Mesothelial cell of epicardium (in vitro differentiated cells): ENCODE measurements at places on chromosomes 4 and X. TPM values are rescaled to one million over a fixed set of nuclear protein-coding genes. Genes with fewer than 3 reads are reported as not detected.
A peak's percentile ranks its signal among the peaks of the same experiment; 100 is the strongest.

- DNase-seq, result no peak
Measured at GRCh38 chrX:14409341-14409740, 120.0 kb upstream of the GLRA2 start.

- DNase-seq, result peak; percentile 24
Measured at GRCh38 chr4:7429069-7429416, 5.7 kb downstream of the PSAPL1 start.

DNA sequence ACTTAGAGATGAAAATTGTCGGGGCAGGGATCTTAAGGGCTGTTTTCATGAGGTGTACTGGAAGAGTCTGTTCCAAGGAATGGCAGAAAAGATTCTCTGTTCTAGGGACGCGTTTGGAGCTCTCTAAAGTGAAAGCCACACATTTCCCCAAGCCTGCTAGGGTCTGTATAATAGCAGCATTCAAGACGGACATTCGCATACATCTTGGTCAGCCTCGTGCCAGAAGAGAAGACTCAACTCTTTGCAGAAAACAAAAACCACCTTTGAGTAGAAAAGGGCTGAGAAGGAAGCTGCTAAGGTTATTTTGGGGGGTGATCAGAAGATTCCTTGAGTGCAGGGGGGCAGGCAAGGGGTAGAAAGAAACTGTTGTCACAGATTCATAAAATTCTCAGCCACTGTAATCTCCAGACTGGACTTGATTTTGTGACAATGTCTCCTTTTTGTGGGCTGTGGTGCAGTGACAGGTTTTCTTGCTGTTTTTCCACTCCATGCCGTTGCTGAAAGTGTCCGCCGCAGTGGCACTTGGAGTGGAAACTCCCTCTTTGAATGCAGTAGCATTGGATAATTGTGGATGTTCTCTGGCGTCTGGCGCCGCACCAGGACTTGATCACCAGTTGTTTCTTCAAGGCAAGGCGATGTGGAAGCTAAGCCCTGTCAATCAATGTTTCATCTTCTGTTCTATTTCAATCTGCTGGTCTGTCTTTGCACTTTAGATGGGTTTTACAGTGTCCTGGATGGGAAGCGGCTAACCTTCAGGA is 2.9 kb downstream of the GYG2 start:
- no peak for DNase-seq

DNA sequence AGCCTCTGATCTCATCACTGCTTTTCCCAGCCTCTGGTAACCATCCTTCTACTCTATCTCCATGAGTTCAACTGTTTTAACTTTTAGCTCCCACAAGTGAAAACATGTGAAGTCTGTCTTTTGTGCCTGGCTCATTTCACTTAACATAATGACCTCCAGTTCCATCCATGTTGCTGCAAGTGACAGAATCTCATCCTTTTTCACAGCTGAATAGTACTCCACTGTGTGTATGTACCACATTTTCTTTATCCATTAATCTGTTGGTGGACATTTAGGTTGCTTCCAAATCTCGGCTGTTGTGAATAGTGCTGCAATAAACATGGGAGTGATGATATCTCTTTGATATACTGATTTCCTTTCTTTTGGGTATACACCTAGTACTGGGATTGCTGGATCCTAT is 109.5 kb downstream of the FRYL start:
- no peak for DNase-seq

DNA sequence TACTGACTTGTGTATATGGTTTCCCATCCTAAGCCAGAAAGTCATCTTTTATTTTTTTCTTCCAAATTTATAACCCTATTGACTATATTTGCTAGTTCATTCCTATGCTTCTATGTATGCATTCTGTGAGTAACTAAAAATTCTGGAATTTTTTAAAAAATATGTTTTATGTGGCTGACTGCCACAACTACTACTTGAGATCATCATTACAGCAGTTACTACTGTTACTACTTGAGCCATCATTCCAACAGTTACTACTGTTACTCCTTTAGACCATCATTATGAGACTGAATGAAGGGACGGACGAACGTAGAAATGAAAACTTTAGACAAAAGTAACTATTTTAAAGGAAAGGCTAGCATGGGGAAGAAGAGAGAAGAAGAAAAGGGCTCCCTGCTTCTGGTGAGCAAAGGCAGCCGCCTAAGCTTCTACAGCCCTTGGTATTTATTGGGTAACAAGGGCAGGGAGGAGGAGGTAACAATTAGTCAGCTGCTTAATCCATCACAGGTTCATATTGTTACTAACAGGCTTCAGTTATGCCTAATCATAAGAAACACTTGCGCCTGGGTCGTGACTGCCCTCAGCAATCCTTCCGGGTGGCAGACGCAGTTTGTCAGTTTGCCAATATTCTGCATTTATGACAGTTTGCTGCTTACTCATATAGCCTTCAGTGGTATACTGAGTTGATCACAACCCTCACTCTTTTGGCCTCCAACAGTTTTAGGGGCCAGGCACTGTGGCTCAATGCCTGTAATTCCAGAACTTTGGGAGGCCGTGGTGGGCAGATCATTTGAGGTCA is 80.4 kb downstream of the PDLIM5 start:
- DNase-seq, result no peak

DNA sequence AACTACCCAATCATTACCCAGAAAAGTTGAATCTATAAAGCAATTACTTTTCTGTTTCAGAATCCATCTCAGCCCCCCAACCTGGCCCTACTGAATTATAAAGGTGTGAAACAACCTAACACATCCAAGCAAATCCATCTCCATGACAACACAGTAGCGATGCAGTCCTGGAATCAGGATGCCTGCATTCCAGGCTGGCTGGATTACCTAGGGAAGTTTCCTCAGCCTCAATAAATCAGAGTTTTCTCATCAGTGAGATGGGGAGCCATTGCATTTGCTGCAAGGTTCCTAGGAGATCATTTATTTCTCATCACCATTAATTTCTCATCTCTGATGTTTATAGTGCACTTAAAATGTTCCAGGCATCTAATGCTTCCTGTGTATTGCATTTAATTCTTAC is 46.0 kb downstream of the LNX1 start:
- no peak for DNase-seq

- no peak for DNase-seq
Measured at GRCh38 chr4:60750962-60751361, 449.2 kb upstream of the ADGRL3 start.

- no peak for DNase-seq
Measured at GRCh38 chr4:41287005-41287404, 30.3 kb downstream of the UCHL1 start.

- no peak for DNase-seq
Measured at GRCh38 chr4:152536545-152537182, 772 bp upstream of the FBXW7 start.

DNA sequence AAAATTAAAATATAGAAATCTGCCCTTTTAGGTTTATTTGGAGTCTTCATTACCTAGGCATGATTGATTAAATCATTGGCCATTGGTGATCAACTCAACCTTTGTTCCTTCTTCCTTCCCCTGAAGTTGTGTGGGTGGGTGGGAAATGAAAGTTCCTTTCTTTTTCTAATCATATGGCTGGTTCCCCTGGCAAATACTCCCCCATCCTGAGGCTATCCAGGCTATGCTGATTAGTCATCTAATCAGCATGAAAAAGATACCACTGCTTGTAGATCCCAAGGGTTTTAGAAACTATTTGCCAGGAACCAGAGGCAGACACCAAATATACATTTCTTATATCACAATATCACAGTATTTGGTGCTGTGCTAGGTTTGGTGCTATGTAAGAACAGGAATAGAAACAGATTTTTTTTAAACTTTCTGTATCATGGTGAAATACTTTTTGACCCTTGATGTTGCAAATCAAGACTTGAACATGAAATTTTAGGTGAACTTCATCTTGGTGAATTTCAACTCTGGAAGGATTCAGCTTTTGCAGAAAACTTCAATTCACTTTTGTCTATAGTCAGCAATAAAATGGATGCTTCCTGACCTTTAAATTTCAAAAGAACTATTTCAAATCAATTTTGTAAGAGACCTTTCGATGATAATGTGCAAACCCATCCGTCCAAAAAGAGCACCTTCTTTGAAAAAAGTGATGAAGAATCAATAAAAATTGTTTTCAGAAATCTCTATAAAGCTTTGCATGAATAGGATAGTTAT is 71.1 kb downstream of the CCSER1 start:
- DNase-seq, result no peak

Gene CFI
- 485 to 506 TPM (median 505 TPM) in 3 replicates for total RNA-seq

Gene EDA
- 8.4 to 9.2 TPM (median 8.9 TPM) in 3 replicates for total RNA-seq

Gene PABPC5
- total RNA-seq, result 6.8 to 8.4 TPM (median 7.4 TPM) in 3 replicates
